Stimulated activated CD8-positive, alpha-beta memory T cell treated with anti-CD3 and anti-CD28 coated beads, Interleukin-2, amount 100 ng/mL, for 48 hours (primary cell): ENCODE measurements at places on chromosomes 6 and 20.

DNA sequence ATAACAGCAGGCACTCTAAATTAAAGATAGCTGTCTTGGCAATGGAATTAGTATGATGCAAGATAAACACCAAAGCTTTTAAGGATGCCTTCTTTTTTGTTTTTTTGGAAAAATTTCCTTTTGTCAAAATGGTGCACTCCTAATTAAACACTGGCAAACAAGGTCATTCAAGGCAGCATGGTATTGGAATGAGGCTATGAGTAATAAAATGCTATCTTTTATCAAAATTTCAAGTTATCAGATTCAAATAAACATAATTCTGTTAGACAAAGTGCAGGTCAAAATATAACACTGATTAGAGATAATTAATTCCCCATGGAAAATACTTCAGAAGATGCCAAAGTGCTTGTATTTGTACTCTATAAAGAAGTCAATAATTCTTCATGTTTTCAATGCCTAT lies 514.1 kb downstream of the TENT5A start:
- no peak for DNase-seq

GRCh38 chr6:142816031-142816430 lies 128.9 kb downstream of the HIVEP2 start:
- DNase-seq, result no peak

DNA sequence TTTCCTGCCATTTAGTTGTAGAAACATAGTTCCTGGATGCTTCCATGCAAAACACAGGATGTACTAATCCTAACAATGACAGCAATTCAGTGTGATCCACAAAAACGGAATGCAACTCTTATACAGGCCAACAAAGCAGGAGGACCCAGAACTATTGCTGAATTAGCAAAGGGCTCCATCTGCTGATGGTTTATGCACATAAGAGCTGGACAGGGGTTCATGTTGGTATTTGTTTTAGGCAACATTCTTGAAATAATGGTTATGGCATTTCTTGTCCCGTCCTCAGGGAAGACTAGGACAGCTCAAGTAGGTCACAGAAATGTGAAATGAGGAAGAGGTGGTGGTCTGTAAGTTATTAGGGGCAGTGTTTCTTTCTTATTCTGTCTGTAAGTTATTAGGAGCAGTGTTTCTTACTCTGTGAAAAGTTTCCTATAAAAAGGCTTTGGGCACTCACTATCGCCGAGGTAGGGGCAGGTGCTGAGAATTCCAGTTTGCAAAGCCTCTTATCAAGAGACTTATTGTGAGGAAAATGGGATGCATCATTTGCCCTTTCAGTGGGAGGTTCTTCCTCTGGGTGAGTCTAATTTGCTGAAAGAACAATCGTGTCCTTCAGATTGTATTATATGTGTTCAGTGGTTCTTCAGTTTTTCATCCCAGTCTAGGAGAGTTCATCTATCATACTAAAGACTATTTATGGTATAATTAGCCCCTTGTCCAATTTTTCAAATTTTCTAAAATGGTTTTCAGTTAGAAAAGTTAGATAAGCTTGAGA lies 171.1 kb downstream of the MCHR2 start:
- no peak for DNase-seq

- DNase-seq, result no peak
Measured at GRCh38 chr6:145863988-145864616, 49.5 kb upstream of the FBXO30 start.

DNA sequence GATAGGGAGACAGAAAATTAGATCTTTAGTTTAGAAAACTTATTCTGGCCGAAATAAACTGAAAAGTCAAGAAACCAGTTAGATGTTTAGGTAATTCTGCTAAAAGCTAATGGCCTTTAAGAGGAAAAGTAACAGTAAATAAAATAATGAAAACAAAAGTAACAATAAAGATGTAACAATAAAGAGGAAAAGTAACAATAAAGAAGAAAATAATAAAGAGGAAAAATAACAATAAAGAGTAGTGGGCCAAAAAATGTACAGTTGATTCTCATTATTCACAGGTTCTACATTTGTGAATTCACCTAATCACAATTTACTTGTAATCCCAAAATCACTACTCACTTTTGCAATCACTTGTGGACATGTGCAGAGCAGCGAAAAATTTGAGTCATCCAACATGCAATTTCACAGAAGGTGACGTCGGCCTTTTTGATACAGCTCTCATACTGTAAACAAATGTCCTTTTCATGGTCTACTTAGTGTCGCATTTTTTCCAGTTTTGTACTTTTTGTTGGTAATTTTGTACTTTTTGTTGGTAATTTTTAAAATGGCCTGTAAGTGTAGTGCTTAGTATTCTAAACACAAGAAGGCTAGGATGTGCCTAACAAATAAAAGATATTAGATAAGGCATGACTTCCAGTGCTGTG lies 24.0 kb downstream of the HBS1L start:
- no peak for DNase-seq

- DNase-seq, result no peak
Measured at GRCh38 chr6:84449220-84449619, 221.8 kb upstream of the CEP162 start.

DNA sequence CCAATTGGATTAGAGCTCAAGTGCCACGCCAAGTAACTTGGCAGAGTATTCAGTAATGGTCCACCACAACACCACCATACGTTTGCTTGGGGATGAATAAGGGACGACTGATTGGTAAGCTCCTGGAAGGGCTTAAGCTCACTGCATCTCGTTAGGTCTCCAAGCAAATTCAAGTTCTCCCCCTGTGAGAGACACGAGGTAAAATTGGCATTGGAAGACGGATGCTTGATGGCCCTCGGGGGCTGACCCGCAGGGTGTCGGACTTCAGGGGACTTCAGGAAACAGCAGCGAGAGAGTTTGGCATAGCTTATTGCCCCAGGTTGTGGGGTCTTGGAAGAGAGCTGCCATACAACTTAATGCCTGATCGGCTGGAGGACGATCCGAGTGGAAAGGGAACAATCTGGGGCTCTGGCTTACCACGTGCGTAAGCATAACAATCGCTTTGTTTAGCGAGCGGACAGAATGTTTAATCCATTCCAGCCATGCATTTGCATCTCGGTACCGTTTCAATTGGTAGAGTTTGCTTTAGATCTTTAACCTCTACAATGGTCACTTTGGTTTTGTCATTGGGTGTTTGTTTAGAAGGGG lies 4.8 kb upstream of the ZNFX1 start:
- DNase-seq, result no peak

DNA sequence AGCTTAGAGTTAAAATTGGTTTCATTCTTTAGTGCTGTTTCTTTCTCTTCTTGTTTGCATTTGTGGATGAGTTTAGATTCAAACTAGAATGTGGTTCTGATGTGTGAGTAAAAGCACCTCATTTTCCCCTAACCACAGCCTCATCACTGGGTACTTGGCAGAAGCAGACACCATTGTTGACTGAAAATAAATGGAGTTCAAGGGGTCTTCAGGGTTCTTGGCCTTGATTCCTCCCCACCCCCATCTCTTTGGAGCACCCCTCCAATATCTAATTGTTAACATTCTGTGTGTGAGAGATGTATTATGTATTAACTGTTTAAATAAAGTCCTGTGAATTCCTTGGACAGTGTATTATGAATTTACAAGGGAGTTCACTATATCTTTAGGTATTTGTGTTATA lies 59.6 kb downstream of the JARID2 start:
- no peak for DNase-seq

DNA sequence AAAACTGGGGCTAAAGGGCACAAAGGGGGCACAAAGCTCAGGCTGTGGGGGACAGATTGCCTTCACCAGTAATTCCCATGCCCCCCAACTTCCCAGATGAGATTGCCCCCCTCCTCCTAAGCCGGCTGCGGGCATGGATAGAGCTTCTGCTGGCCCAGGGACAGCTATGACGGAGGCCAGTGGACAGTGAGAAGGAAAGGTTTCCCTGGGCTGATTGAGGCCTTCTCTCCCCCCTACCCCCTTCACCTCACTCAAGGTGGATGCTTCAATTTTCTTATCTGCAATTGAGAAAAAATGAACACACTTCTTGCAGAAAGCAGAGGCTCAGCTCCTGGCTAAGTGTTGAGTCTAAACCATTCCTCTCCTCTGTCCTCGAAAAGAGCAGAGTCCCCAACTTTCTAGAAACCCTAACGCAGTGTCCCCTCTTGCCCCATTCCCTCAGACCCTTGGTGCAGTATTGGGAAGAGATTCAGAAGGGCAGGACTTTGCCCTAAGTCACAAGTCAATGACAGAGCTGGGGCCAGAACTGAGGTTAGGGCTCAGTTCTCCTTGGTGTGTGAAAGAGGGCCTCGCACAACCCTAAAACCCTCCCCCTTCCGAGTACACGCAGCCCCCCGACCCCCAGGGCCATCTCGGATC lies 808 bp downstream of the SDC4 start:
- DNase-seq, result no peak

GRCh38 chr20:8471465-8471864 lies 339.4 kb downstream of the PLCB1 start:
- no peak for DNase-seq

DNA sequence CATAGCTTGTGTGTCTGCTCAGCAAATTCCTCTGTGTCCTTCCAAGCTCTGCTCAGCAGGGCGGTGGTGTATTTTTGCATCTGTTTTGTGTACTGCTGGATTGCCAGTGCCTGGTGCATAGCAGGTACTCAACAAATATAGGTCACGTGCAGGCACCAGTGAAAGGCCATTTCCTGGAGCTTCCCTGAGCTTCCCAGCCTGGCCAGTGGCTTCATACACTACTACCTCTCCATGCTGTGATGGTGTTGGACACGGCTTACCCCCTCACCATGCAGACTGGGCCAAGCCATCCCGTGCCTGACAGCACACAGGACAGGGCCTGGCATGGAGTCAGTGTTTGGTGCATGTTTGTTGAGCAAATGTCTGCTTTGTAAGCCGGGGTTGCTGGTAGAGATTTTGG lies 7.7 kb upstream of the PHACTR3 start:
- no peak for DNase-seq

DNA sequence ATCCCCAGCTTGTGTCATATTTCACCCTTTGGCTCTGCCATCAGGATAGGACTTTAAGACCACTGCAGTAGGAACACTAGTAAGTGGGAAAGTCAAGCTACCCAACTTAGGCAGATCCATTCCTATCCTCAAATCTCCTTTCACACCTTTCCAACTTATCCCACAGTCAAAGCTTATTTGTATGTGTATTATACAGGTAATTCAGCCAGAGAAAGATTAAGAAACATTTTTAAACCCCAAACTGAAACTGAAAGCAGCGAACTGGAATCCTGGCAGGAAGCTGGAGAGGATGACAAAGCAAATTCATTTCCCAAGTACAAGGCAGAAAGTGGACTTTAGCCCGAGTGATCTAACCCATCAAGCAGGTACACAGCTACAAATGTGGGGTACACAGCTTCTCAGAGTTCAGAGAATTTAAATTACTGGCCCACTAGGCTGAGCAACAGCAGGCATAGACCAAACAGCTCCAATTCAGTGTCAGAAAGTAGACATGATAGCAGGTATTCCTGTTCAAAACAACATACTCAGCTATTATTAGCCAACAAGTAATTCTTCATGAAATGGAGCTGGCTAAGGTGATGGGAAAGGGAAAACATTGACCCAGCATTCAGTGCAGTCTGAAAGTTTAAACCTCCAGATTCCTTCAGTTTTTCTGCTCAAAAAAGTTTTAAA lies 39.1 kb downstream of the ILRUN start:
- no peak for DNase-seq

DNA sequence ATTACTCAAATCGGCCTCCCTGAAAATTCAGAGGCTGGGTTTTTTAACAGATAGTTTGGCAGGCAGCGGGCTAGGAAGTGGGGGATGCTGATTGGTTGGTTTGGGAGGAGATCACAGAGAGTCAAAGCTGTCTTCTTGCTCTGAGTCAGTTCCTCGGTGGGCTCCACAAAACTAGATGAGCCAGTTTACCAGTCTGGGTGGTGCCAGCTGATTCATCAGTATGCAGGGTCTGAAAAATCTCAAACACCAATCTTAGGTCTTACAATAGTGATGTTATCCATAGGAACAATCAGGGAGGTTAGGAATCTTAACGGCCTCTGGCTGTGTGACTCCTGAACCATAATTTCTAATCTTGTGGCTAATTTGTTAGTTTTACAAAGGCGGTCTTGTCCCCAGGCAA lies 190.7 kb downstream of the C6orf118 start:
- no peak for DNase-seq

DNA sequence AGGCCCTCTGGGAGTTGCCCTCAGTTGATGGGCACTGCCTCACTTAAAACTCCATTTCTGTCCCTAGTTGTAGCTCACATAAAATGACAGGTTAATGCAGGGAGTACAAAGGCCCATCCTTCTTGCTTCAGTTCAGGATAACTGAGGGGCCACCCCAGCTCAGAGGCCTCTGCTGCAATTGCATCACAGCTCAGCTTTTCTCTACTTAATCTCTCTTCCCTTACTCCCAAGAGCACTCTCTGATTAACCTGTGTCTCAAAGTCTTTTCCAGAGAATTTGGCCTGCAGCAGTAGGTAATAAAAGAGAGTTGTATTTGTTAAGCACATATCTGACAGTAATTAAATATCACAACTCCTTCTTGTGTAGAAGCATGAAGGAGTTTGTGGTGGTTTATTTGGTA lies 40.9 kb upstream of the FLRT3 start:
- DNase-seq, result no peak

GRCh38 chr6:66264376-66264775 lies 557.4 kb upstream of the EYS start:
- no peak for DNase-seq

DNA sequence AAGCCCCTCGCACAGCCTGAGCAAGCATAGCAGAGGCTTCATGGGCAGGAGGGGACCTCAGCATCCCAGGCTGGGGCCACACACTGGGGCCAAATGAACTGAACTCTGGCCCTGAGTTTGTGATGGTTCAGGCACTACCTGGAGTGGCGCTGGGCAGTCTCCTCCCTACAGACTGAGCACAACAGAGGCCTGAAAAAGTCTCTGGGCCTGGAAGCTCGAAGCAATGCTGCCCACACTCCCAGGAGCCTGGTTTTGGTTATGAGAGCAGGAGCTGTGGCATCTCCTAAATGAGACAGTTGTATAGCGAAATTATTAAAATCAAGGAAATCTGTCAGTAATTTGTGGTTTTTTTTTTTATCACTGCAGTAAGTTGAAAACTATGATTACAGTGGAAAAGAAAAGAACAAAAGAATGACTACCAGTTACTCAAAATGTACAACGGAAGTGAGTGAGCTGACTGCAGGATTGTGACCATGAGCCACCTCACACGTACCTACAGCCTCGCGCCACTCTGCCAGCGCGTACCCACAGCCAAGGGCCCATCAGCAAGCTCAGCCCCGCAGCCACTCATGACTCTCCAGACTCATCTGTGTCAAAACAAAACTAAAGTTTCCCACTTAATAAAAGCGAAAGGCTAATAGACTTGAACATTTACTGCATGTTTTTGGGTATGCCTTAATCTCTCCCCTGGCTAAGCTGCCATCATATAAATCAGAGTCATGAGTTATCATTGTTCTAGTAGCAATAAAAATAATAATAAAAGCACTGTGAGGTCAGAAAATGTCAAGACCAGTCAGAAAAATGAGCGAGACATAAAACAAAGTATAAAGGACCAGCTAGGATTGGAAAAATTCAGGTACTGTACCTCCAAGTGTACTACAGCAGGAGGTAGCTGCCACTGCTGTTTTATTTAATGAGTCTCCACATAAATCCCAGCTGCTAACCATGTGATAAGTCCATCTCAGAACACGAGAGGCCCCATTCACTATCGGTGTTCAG lies 177.0 kb downstream of the FOXC1 start:
- no peak for DNase-seq
